Right kidney (tissue), 9 donors: ENCODE measurements at places on chromosomes 6 and 20.
A peak's percentile ranks its signal among the peaks of the same experiment; 100 is the strongest.

- no peak for DNase-seq
Observed at GRCh38 chr6:44897316-44897715, 430.8 kb upstream of the RUNX2 start.

DNA sequence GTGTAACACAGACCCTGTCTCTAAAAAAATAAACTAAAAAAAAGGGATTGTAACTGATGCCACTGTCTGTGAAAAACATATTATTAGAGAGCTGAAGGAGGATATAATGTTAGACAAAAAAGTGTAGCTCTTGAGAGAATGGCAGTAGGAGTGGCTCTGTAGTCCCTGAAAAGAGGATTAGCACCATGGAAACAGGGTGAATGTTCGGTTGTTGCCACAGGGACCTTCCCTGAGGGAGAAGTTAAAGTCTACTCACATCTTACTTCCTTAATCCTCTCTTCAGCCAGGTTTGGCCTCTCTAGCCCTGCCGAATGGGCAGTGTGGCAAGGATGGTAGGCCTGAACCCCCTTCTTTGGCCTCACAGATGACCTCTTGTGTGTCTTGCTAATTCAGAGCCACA, 12.1 kb downstream of the SCAND1 start:
- DNase-seq, result no peak

DNA sequence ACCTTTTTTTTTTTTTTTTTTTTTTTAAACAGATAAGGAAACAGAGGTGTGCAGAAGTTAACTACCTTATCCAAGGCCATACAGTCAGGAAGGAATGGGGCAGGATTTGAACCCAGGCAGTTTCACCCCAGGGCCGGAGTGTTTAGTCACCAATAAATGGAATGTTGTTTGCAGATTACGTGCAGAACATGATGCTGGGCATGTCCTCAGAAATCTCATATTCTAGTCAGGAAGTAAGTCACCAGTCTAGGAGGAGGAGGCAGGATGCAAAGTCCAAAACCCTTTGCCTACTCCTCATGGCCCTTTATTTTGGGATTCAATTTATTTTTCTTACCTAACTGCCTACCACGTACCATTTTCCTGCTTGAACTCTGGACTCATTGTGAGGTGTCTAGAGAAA, 57.1 kb upstream of the LRRC1 start:
- DNase-seq, result no peak

GRCh38 chr6:143099647-143100046, 39.0 kb downstream of the AIG1 start:
- DNase-seq, result no peak

- no peak for DNase-seq
Observed at GRCh38 chr6:166344240-166344639, 1.9 kb upstream of the SFT2D1 start.

- DNase-seq, result no peak
Observed at GRCh38 chr6:3518356-3519190, 61.7 kb upstream of the SLC22A23 start.

DNA sequence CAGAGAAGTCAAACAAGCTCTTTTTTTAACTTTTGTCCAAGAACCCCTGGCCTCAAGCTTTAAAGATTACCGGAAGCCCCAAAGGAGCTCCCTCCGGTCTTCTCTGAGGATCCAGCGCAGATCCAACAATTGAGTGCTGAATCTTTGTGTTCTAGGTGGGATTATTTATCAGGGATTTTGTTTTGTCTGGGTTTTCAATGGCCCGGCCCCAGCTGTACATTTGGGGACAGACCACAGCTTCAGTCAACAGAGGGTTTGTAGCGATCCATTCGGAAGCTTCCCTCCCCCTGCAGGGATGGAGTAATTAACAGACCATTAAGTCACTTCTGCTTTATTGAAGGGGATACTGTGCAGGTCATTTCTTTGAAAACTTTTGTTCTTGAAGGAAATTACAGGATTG, 7.8 kb downstream of the OLIG3 start:
- peak; percentile 19 for DNase-seq

DNA sequence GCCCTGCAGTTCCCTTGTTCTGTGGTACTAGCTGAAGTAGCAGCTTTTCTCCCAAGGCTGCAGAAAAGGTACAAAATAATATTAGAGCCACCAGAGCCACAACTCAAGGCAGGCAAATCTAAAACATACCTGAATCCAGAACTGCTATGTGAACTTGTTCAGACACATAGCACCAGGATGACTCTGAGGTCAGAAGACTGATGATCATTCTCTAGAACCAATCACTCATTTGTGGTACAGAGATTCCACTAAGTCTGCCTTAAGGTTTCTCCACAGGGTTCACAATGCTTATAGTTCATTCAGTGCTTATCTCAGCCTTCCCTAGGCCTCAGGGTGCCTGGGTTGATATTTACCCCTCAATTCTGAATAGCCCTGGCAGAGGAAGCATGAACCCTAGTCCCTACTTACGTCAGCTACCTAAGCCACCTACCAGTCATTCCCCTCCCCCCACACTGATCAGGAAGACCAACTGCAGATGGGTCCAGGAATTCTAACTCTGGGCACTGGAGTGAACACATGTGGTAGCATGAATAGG, 140.9 kb upstream of the MOCS1 start:
- no peak for DNase-seq

DNA sequence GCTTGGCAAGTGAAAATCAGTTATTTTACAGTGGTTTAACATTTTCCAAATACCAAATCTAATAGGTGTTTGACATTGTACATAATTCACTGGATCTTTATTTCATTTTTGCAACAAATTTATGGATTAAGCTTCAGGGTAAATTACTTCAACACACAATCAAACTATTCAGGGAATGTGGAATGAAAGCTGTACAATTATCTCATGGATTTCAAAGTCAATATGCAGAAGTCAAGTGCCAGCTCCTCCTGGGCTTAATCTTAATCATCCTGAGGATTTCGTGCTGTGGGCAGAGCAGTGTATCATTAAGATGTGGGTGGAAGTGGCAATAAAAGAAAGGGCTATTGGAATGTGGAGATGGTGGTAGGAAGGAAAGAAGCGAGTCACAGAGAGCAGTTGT, 548.8 kb downstream of the COL12A1 start:
- no peak for DNase-seq

GRCh38 chr6:85096976-85097375, 332.6 kb upstream of the TBX18 start:
- no peak for DNase-seq

- DNase-seq, result no peak
Observed at GRCh38 chr20:59153832-59154231, 9.8 kb upstream of the ZNF831 start.

GRCh38 chr6:105099371-105099770, 80.4 kb downstream of the POPDC3 start:
- no peak for DNase-seq

- DNase-seq, result peak; percentile 7
Observed at GRCh38 chr6:82072121-82072521, 175.4 kb downstream of the IBTK start.

GRCh38 chr20:8330319-8330784, 198.3 kb downstream of the PLCB1 start:
- no peak for DNase-seq

DNA sequence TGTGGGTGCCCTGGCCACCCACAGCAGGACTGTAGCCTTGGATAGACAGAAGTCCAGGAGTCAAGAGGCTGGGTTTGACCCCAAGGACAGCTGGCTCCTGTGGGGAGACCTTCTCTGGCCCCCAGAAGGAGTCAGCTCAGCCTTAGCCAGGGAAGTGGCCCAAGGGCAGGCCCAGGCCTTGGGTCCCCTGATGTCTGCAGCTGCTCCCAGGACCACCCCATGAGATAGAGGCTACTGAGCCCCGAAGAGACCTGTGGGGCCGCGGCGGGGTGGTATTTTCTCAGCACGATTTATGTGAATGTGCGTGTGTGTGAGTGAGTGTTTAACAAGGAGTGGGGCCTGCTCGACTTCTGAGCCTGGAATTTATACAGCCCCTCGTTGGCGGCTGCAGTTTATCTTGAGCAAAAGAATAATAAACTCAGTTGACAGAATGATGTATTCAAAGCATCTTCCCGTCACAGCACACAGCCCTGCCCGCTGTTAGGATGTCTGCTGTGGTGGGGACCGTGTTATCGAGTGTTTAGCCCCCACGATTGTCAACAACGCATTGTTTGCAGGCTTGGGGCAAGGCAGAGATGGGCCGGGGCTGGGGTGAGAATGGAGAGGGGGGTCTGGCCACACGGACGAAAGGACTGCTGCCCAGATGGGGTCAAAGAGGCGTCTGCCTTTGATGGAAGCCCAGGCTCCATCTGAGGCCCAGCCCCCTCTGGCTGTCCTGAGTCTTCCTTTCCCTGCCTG, 163.3 kb downstream of the VEGFA start:
- peak; percentile 65 for DNase-seq

GRCh38 chr6:127606131-127606562, 29.2 kb downstream of the C6orf58 start:
- peak; percentile 31 for DNase-seq

- DNase-seq, result no peak
Observed at GRCh38 chr20:58675146-58675584, 17.4 kb upstream of the NPEPL1 start.

- DNase-seq, result no peak
Observed at GRCh38 chr20:36128463-36129159, 25.9 kb upstream of the EPB41L1 start.

- no peak for DNase-seq
Observed at GRCh38 chr6:82030301-82030700, 217.2 kb downstream of the IBTK start.

DNA sequence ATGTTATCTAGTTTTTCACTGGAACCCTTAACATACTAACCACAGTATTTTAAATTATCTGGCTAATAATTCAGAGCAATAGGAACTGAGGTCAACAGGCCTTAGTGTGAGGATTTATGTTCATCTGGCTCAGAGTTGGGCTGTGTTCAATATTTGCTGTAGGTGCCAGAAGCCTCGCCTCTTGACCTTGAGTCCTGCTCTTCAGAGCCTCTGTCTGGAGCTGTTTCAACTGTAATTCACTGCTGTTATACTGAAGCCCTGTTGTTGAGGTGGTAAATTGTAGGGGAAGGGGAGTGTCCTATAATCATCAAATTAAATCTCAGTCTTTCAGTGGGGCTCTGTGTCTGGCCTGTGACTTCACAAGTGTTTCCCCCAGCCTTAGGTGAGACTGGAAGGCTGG, 184.4 kb downstream of the CDH26 start:
- no peak for DNase-seq

DNA sequence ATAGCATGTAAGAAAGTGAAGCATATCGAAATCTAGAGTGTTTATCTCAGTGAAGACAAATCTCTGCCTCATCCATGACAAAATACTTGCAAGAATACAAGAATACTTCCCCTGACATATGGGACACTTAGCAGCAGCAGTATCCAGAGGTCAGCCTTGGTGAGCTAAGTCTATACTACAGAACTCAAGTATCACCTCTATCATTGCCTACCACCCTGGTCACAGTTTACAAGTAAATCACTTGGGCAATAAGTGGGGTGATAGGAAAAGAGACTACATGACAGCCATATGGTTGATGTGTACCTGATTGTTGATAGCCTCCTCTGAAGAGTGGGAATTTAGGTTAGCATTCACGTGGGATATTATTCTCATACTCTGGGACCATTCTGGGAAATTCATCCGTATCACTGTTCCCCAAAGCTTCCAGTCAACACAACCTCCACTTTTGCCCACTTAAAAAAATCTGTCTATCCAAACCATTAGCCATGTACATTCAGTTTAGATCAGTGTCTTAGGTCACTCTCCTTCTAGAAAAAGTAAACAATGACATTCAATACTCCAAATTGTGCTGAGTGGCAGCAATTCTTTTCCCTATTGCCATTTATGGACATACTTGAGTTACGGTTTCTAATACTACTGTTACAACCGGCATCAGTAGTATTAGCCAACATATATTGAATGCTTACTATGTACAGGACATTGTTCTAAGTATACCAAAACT, 118.2 kb upstream of the PRSS16 start:
- no peak for DNase-seq

DNA sequence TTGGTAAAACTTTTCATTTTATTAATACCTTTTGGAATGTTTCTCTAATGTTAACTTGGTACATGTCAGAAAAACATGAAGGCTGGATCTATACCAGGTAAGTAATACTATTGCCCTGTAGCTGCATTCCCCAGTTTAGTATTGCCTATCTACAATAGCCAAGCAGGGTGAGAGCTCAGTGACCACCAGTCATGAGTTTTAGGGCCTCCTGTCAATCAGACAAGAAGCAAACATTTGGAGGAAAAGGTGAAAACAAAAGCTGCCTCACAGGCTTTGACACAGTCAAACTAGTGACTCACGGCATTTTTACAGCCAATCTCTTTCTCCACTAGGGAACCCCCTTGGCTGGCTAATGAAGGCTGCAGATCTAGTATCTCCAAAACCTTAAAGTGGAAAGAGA, 9.5 kb upstream of the CDC5L start:
- DNase-seq, result no peak

GRCh38 chr20:53800883-53801604, 207.4 kb upstream of the ZNF217 start:
- DNase-seq, result no peak

GRCh38 chr6:118808793-118809638, 84.9 kb upstream of the ASF1A start:
- no peak for DNase-seq

GRCh38 chr20:5146871-5147592, 20.2 kb downstream of the CDS2 start:
- no peak for DNase-seq

- no peak for DNase-seq
Observed at GRCh38 chr6:9499709-9500108, 915.2 kb downstream of the TFAP2A start.
